GM13977 (cell line): ENCODE measurements at places on chromosomes 4 and X.

DNA sequence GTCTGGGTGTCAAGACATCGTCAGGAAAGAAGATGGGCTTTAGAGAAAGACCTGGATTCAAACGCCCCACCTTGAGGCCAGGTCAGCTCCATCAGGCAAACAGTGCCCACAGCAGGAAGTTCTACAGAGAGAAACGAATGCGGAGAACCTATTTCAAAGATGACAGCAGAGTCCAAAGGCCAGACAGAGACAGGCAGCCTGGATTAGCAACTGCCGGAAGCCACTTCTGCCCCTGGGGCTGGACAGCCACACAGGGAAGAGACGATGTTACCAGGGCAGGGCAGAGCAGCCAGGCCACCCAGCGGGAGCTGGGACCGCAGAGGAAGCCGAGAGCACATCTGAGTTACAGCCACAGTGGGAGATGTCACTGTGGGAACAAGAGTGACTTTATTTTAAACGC, 1.2 kb downstream of the C4orf50 start:
- DNase-seq = no peak

GRCh38 chrX:22323541-22323940, 50.8 kb downstream of the CBLL2 start:
- no peak for DNase-seq

- DNase-seq = no peak
Measured at GRCh38 chrX:105299286-105299685, 78.8 kb upstream of the TEX13A start.

GRCh38 chr4:163611784-163612445, 117.4 kb downstream of the TMA16 start:
- DNase-seq = no peak

- peak; percentile 39 for DNase-seq
Measured at GRCh38 chr4:183099537-183100297, 660 bp downstream of the WWC2 start.

- no peak for DNase-seq
Measured at GRCh38 chrX:3806630-3807029, 93.2 kb upstream of the PRKX start.

DNA sequence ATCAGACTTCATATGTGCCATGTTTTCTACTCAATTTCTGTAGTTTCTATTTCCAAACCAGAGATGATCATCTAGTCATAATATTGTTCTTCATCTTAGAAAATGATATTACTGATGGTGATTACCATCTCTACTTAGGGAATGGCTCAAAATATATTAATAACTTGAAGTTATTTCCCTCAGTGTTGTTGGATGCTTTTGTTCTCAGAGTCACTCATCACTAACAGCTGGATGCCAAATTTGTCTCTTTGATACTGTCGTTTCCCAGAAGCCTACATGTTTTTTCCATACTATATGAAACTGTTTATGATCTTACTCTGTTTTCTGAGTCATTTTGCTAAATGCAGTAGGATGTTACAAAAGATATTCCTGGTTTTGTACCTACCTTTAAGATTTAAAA, 8.9 kb downstream of the PGAM4 start:
- DNase-seq = no peak

GRCh38 chr4:165872461-165873297, at the start of gene TLL1:
Gene TLL1 (plus strand): TSS chr4:165873237. CDS start chr4:165873905, 668 bp downstream.
- DNase-seq = no peak

DNA sequence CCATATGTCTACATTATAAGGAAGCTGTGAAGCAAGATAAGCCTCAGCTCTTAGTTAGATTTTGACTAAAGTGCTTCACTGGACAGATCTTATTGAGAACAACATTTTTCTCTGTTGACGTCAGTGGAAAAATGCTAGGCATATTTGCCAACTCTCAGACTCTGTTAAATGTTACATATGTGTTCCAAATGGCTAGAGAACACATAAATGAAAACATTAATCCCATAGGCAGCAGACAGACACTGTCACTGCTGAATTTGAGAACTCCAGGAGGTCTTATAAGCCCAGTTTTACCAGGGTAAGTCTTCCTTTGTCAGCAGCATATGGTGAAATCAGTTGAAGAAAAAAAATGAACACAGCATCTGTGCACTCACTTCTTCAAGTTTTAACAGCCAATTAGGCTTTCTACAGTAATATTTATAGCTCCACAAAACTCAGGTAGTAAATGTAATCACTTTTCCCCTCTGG, 186.9 kb downstream of the CAMK2D start:
- DNase-seq = no peak

DNA sequence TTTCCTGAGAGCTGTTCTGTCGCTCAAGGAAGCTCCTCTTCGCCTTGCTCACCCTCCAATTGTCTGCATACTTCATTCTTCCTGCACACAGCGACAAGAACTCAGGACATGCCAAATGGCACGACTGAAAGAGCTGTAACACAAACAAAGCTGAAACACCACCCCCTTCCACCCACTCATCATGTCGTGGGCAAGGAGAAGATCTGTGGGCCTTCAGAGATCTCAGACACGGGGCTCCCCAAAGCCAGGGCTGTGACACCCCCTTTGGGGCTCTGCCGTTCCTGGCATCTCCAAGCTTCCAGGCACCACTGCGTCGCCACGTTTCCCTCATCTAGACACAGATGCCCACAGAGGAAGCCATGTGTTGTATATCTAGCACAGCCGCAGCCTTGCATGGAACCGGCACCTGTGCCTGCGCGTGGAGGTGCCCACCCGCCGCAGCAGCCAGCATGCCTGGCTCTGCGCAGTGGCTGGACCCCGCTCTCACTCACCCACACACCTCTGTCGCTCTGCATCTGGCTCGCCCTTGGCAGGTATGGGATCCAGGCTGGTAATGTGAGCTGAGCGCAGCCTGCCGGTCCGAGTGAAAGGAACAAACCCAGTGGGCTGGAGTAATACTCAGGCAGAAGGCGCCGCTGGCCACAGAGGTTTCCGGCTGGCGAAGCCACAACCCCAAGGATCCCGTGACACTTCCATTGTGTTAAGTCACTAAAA, 676.4 kb upstream of the INTU start:
- no peak for DNase-seq

DNA sequence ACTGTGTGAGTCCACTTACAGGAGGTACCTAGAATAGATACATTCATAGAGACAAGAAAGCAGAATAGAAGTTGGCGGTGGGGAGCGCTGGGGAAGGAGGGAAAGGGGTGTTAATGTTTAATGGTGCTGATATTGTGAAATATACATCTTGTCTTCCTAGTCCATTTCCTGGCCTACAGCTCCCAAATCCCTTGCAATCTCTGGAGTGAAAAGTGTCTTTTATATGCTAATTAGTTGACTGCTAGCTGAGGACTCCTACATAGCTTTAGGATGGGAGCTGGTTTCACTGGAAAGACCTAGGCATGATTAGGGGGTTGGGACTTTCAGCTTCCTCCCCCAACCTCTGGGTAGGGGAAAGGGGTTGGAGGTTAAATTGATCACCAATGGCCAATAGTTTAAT, 36.0 kb downstream of the FUNDC1 start:
- DNase-seq = no peak

DNA sequence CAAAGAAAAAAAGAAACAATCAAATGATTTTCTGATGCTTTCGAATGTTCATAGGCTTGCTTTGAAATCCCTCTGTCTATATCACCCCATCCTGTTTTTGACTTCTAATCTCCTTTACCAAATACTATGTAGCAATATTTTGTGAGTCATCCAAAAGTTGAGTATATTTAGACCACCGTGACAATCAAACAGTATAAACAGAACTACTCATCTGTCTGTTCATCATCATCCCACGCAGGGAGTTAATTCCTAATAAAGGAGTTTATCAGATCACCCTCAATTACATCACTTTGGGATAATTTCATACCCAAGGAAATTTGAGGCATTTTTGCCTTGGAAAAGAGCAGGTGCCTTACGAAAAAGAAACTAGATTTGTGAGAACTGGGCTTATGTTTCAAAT, 212.9 kb downstream of the CBR4 start:
- no peak for DNase-seq

- DNase-seq = no peak
Measured at GRCh38 chrX:77564823-77565222, 117.6 kb downstream of the FGF16 start.

- DNase-seq = no peak
Measured at GRCh38 chr4:11904117-11904535, 475.4 kb upstream of the HS3ST1 start.

GRCh38 chrX:100645106-100645505, 1.1 kb downstream of the SRPX2 start:
- no peak for DNase-seq

- DNase-seq = no peak
Measured at GRCh38 chr4:15413623-15414019, 14.2 kb upstream of the C1QTNF7 start.

DNA sequence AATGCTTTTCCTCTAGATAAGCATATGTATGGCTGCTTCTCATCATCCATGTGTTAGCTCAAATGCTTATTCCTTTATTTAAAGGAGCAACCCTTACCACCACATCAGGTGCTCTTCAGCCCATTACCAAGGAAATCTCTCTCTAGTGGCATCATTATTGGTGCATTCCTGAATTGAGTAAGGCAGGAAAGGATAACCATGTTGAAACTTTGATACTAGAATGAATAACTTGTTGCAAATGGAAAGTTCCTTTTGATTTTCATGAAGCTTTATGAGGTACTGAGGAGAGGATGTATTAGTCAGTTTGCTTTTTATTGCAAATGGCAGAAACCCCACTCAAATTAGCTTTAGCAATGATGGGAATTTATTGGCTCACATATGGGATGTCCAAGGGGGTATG, 212.3 kb upstream of the FGF13 start:
- DNase-seq = no peak

DNA sequence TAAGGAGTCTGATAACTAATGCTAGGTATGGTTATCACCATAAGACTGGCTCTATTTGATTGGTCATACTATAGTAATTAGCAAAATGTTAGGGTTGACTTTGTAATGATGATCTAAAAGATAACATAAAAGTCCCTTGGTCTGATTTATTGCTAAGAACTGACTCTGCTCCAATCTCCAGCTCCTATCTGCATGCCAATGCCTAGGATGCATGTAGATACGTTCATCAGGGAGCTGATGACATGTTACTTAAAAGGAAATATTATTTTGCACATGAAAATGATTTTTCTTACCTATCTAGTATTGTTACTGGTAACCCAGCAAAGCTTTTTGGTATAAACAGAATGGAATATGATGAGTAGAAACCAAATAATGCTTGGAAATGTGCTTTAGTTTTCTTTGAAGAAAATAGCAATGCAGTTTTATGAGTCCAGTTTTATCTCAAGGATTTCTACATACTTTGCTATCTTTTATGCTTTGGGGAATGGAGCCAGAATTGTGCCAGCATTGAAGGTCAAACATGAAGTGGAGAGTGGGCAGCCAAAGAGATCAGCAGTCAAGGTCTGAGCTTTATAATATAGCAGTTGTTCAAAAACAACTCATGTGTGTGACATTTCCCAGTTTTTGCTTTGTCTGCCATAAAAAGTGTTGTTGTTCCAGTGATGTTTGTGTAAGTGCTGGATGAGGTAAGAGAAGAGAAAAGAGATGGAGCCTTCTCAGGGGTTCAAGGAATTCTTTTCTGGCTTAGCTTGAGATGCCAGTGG, 121.0 kb downstream of the ARHGAP24 start:
- DNase-seq = no peak

- no peak for DNase-seq
Measured at GRCh38 chr4:172815499-172816164, 353.0 kb upstream of the GALNT7 start.

GRCh38 chr4:156968479-156968984, 3.1 kb downstream of the PDGFC start:
- DNase-seq = peak; percentile 49

- no peak for DNase-seq
Measured at GRCh38 chrX:39731735-39732134, 366.0 kb downstream of the BCOR start.

DNA sequence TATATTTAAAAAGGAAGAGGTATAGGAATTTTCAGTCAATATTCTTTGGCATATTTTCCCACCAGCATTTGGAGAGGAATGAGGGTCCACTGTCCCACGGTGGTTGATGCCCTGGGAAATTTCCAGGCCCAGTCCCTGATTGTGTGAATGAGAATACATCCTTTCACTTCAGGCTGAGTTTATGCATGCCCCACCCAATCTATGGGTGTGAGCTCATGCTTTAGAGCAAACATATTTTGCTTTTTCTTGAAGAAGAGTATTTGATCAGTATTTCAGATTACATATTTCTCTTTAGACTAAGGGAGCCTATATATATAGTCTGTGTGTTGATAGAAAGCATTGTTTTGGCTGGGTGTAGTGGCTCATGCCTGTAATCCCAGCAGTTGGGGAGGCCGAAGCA, 77.2 kb downstream of the REPS2 start:
- no peak for DNase-seq

GRCh38 chrX:19627081-19627480, 111.8 kb upstream of the MAP3K15 start:
- DNase-seq = no peak

- no peak for DNase-seq
Measured at GRCh38 chr4:165381821-165382373, 3.1 kb downstream of the CPE start.

DNA sequence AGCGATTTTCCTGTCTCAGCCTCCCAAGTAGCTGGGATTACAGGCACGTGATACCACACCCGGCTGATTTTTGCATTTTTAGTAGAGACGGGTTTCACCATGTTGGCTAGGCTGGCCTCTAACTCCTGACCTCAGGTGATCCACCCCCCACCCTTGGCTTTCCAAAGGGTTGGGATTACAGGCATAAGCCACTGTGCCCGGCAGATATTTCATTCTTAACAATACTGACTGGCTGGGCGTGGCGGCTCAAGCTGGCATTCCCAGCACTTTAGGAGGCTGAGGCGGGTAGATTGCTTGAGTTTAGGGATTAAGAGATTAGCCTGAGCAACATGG, 1.3 kb downstream of the PQBP1 start:
- DNase-seq = no peak

GRCh38 chr4:70544279-70544868, 26.0 kb downstream of the AMTN start:
- no peak for DNase-seq

DNA sequence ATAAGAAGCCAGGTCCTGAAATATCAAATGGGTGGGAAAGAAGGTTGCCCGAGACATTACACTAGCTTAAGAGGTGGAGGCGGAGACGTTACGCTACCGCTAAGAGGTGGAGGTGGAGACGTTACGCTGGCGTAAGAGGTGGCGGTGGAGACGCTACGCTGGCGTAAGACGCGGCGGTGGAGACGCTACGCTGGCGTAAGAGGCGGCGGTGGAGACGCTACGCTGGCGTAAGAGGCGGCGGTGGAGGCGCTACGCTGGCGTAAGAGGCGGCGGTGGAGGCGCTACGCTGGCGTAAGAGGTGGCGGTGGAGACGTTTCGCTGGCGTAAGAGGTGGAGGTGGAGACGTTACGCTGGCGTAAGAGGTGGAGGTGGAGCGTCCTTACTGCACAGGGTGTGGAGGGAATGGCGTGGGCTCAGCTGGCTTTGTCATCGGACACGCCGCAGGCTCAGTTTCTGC, 12.8 kb downstream of the CYP4V2 start:
- DNase-seq = no peak
